Stimulated activated CD8-positive, alpha-beta memory T cell treated with anti-CD3 and anti-CD28 coated beads, Interleukin-4, amount 100 ng/mL, for 24 hours (primary cell): ENCODE measurements at places on chromosomes 3 and 15.

DNA sequence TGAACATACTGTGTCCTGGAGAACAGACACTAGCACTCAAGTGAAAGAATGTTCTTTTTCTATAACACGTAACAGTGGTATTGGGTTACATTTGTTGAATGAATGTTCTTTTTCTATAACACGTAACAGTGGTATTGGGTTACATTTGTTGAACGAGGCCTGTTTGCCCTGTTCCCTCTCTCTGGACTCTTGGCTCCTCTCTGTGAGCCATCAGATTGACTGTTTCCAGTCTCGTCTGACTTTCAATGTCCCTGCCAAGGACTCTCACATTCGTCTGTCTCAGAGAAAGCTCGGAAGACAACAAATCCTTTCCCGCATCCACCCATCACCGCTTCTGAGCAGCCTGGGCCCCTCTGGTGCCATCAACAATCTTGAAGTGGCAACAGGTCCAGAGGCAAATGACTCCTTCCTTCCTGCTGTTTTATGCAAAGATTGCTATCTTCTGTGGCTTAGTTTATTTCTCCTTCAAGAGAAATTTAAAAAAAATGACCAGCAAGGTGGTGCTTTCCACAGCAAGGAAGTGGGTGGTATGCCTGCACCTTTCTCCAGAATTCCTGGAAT lies 8.0 kb downstream of the TMEM45A start:
- no peak for DNase-seq

DNA sequence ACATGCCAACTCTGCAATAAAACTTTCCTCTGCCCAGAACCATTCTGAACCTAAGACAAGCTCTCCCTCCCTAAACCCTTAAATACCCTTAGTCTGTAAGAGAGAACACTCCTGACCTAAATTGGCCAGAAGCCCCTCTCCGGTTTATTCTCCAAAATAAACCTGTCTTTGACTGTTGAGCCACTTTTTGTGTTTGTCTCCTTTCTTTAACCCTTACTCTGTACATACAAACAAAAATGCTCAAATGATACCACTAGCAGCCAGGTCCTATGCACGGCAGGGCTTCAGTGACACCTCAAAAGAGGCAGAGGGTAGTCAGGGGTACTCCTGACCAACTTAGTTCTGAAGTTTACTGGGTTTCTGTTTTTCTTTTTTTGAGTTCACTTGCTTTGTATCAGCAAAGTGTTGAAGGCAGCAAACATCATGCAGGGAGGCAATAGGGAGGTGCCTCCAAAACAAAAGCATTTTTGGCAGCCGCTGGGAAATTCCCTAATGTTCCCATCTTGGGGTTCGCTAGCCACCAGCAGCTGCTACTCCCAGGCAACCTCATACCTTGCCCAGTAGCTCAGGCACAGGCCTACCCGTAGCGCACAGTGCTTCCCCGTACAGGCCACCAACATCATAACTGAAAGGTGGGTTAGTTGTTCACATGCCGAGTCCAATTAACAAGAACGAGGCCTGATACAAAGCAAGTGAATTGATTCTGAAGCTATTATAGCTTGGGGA lies 62.9 kb upstream of the GCNT3 start:
- DNase-seq: no peak

GRCh38 chr15:79322945-79323344 lies 12.0 kb downstream of the TMED3 start:
- DNase-seq: no peak

DNA sequence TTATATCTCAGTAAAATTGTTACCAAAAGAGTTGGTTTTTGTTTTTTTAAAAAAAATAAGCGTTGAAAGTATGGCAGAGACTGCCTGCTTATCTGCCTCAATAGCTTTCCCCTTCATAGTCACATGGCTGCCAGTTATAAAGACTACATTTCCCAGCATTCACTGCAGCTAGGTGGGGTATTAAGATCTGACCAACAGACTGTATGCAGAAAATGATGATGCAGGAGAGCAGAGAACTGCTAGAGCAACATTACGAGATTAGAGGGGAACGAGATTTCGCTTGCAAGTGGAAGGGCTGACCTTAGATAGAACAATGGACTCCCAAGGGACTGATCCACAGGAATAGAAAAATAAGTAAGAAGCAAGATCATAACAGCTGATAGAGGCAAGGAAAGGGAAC lies 14.3 kb downstream of the RHOA start:
- no peak for DNase-seq

- no peak for DNase-seq
These were observed 404.6 kb downstream of the WDR72 start for GRCh38 chr15:53354874-53355273.

DNA sequence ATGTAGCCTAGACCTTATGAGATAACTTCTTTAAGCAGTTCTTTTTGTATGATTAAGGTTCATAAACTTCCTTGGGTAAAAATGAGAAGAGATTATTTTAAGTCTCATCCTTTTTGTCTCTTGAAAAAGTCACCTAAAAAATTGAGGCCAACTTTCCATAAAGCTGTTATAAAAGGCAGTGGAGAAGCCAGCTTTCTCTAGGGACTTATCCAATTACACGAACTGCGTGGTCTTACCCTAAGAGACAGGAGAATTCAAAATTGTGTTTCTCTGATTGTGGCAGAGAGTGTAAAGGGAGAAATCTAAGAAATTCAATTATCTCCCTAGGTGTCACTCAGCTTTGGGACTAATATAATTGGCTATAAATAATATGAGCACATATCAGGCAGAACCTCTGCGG lies 262.0 kb downstream of the SHOX2 start:
- DNase-seq: no peak
